ENCODE measurements at places on chromosomes 3 and 15. TPM values are rescaled to one million over a fixed set of nuclear protein-coding genes. Genes with fewer than 3 reads are reported as not detected.

DNA sequence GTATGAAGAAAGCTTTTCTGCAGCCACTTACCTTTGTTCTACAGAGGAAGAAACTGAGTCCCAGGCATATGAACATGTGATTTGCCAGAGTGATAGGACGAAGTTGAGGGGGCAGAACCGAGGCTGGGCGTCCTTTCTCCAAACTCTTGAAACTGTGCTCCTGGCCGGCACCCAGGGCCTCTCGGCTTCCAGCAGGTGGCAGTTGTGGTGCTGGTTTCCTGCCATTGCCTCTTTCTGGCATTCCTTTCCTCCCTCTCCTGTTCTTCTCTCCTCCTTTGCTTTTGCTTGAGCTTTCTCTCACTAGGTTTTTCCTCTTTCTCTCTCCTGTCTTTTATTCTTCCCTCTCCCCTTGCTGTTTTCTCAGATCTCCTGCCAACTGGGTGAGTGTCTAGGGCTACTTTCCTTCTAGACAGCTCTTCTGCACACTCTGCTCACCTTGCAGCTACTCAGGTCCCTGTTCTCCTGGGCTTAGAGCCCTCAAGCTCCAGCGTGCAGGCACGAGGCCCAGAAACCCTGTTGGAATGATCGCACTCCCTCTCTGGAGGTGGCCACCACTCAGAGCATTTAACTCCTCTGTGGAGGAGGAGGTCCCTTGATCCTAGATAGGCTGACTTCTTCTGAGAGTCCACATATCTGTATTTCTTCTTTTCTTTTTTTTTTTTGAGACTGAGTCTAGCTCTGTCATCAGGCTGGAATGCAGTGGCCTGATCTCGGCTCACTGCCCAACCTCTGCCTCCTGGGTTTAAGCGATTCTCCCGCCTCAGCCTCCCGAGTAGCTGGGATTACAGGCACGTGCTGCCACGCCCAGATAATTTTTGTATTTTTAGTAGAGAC is 26.2 kb downstream of the TRAK1 start:
- DNase-seq, result peak; percentile 44

DNA sequence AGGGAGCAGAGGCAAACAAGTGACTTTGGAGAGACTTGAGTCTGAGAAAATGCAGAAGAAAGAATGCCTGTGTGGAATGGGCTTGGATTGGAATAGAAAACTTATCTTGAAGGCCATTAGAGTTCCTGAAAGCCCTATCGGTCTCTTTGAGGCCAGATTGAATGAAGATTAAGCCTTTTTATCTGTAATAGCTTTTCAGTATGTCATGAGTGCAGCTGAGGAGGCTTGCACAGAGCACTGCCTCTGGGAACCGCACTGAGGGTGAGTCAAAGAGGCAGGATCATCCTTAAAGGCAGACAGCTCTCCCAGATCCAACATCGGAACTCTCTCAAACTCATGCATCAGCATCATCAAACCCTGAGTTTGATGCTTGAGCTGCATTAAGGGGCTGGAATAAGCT is 515.2 kb downstream of the NTRK3 start:
- DNase-seq, result no peak

GRCh38 chr15:40222131-40222530 is 16.7 kb upstream of the PAK6 start:
- DNase-seq, result no peak

DNA sequence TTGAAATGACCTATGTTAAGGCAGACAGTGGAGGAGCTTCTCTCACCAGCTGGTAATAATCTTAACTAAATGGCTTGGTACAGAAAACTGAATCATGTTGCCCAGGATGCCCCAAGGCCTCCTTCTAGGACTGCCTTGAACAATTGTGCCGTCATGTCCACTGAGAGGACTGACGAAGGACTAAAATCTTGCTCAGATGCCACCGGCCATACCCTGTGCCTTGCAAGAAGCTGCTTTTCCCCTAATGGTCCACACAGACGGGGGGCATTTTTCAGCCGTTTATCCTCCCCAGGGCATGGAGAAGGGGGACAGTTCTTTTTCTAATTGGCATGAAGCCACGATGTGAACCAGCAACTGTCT is 1.8 kb upstream of the CP start:
- DNase-seq, result no peak

- no peak for DNase-seq
These were observed 12.6 kb downstream of the IFT57 start for GRCh38 chr3:108209579-108209978.

GRCh38 chr3:96449803-96450202 is 364.6 kb upstream of the EPHA6 start:
- no peak for DNase-seq

DNA sequence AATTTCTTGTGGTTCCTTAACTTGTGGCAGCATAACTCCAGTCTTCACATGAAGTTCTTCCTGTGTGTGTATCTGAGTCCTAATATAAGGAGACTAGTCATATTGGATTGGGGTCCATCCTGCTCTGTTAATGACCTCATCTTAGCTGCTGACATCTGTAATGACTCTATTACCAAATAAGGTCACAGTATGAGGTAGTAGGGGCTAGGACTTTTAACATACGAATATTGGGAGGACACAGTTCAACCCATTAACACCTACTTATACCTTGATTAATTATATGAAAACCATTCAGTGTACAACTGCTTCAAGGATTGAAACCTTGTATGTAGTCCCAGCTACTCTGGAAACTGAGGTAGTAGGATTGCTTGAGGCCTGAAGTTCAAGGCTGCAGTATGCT is 43.9 kb downstream of the OIP5 start:
- no peak for DNase-seq

- peak; percentile 87 for DNase-seq
These were observed 48.8 kb downstream of the STARD5 start for GRCh38 chr15:81274931-81275707.

DNA sequence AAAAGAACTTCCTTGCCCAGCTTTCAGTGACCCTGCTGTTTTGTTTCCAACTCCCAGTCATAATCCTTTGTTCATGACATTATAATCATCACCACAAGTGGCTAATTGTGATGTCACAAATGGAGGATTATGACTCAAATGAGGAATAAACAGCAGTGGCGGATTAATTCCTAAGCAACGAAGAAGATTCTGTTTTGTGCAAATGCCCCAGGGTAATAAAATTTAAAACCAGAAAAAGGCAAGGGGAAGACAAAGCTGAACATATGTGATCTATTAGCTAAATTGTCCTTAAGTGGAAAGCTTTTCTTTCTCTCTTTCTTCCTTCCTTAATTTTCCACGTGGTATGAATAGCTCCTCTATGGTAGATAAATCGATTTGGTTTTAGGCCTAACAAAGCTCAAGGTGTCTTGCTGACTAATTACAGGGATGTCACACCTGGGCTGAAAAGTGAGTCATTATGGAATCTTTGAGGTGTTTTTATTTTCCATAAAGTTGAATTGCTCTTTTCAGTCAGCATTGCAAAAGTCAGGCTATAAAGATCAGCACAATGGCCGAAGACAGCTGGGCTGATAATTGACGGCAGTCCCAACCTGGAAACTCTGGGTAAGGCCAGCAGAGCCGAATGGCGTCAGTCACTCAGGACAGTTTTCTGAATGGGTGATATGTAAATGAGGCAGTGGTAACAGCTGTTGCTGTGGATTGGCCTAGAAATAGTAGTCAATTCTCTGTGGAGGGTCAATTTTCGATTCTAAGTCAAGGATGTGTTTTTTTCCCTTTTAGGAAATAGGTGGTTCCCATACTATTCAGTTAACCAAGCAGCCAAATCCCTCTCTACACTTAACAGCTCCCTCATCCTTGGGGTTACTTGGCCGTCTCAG is 121.5 kb downstream of the PTPRG start:
- peak; percentile 10 for DNase-seq

GRCh38 chr3:192079098-192079497 is 618.1 kb downstream of the PYDC2 start:
- DNase-seq, result no peak

GRCh38 chr15:57606048-57606447 is 14.3 kb downstream of the MYZAP start:
- no peak for DNase-seq

- DNase-seq, result no peak
These were observed 9.6 kb upstream of the CTDSPL start for GRCh38 chr3:37852097-37852496.

- DNase-seq, result no peak
These were observed 210.8 kb downstream of the TBC1D2B start for GRCh38 chr15:77866596-77867125.

- DNase-seq, result no peak
These were observed 29.8 kb downstream of the DNAJC19 start for GRCh38 chr3:180959691-180960090.

DNA sequence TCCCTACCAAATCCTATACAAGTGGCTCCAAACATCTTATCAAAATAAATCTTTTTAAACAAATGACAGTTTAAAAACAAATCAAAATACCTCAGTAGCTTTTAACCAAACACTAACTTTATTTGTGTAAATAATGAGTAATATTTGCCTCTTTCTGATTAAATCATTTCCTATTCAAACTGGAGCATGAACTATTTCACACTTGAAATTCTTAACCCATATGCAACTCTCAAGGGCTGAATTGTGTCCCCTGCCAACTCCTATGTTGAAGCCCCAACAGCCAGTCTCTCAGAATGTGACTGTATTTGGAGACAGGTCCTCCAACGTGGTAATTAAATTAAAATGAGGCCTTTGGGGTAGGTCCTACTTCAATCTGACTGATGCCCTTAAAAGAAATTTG is 55.9 kb upstream of the MCTP2 start:
- no peak for DNase-seq

DNA sequence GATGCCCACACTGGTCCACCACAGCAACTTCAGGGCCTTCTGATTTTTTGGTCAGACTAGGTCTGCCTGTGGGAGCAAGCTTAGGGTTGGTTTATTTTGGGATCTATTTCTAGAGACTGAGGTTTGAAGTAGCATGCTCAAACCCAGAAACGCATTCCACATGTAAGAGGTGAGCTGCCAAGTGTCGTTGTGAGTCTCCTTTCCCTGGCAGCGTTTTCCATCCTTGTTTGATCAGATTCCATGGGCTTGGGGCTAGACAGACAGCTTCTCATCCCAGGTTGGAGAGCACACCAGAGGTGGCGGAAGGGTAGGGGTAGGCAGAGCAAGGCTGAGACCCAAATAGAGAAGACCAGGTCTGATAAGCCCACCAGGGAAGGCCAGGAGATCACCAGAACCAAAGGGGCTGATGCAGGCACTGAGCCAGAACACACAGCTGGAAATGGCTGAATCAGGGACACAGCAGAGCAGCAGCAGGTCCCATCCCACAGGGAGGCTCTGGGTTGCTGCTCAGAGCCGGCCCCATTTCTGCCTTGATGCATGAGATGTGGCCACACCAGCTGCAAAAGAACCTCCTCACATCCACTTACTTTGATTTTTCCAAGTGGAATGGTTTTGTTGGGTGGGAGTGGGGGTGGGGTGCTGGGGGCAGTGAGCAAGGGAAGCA is 186.8 kb downstream of the THSD4 start:
- DNase-seq, result no peak

- no peak for DNase-seq
These were observed 650.8 kb upstream of the SGO1 start for GRCh38 chr3:20836801-20837200.

GRCh38 chr15:67305506-67305905 is 50.9 kb downstream of the IQCH start:
- no peak for DNase-seq

GRCh38 chr15:75231836-75232235 is 26.3 kb upstream of the GOLGA6C start:
- DNase-seq, result no peak

DNA sequence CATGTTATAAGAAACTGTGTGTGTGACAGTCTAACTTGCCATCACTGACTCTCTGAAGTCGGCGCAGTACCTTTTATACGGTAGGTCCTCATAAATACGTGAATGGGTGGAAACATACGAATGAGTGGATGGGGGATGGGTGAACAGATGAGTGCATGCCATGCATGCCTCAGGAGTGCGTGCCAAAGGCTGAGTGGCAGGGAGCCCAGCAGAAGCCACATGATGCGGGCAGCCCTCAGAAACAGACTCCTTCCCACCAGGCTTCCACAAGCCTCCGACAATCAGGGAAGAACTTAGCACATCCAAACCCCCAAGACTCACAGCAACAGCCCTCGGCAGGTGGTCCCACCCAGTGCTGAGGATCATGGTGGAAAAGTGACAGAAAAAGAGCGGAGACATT is 16.7 kb downstream of the HCN4 start:
- DNase-seq, result peak; percentile 27

- DNase-seq, result no peak
These were observed 594 bp upstream of the CRABP1 start for GRCh38 chr15:78339559-78339958.

Gene SI
- not detected for total RNA-seq

Gene GLDN
- total RNA-seq, result 66.0 TPM

Gene MORC1
- total RNA-seq, result 0.04 TPM

Gene SLC24A5
- not detected for total RNA-seq

Gene CCK
- not detected for total RNA-seq

Gene ABHD17C
- total RNA-seq, result 3.5 TPM

Gene XYLB
- total RNA-seq, result 1.3 TPM

Gene EBLN2
- 0.04 TPM for total RNA-seq

Gene SOX14
- not detected for total RNA-seq

Gene CASR
- total RNA-seq, result not detected

Gene CPN2
- not detected for total RNA-seq

Gene THRB
- 1.2 TPM for total RNA-seq

Gene LMAN1L
- not detected for total RNA-seq

Gene TRH
- not detected for total RNA-seq

Gene DOCK3
- 0.02 TPM for total RNA-seq

Gene AMIGO3
- not detected for total RNA-seq

Gene HRH1
- total RNA-seq, result 1.9 TPM
